ENCODE measurements at places on chromosomes 1 and 21. TPM values are rescaled to one million over a fixed set of nuclear protein-coding genes. Genes with fewer than 3 reads are reported as not detected.

SMCP gene
- total RNA-seq, result not detected

DNA sequence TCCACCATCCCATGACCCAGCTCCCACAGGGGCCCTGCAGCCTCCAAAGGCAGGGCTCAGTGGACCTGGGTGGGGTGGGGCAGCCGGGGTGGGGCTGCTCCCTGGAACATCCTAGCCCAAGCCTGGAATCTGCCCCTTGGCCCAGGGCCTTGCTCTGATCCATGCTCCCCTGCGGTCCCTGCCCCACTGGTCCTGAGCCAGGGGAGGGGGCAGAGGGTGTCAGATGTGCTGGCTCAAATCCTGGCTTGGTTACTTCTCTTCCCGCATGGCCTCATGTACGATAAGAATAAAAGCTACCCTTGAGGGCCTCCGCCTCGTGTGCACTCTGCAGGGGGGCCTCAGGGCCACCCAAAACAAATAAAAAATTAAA lies 819 bp downstream of the SLC25A34 start:
- DNase-seq, result no peak

DNA sequence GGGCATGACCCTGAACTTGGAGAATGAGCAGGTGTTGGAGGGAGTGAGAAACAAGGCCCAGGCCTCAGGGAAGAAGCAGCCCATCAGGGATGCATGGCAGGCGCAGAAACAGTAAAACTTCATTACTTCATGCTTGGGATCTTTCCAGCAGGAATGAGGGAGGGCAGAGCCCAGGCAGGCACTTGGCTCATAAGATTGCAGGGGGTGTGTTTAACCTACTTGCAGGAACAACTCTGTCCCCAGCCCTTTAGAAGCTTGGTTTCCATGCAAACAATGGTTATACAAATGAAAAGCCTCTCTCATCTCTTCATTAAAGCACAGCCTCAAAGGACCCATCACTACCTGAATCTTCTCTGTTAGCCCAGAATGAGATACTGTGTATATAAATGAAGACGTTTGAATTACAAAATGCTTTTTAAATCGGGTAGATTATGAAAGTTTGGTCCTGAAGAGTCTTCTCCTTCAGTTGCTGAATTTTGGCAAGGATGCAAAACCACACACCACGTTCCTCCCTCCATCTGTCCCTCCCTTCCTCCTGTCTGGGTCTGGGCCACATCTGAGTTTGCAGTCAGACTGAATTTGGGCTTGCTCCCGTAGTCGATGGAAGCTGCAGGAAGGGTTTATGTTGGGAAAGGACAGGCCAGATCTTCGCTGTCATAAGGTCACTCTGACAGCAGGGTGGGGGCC lies 154.4 kb upstream of the KLHDC7A start:
- DNase-seq, result no peak

- DNase-seq, result peak; percentile 76
These were observed 26.6 kb downstream of the DIPK1A start for GRCh38 chr1:92934395-92935378.

DNA sequence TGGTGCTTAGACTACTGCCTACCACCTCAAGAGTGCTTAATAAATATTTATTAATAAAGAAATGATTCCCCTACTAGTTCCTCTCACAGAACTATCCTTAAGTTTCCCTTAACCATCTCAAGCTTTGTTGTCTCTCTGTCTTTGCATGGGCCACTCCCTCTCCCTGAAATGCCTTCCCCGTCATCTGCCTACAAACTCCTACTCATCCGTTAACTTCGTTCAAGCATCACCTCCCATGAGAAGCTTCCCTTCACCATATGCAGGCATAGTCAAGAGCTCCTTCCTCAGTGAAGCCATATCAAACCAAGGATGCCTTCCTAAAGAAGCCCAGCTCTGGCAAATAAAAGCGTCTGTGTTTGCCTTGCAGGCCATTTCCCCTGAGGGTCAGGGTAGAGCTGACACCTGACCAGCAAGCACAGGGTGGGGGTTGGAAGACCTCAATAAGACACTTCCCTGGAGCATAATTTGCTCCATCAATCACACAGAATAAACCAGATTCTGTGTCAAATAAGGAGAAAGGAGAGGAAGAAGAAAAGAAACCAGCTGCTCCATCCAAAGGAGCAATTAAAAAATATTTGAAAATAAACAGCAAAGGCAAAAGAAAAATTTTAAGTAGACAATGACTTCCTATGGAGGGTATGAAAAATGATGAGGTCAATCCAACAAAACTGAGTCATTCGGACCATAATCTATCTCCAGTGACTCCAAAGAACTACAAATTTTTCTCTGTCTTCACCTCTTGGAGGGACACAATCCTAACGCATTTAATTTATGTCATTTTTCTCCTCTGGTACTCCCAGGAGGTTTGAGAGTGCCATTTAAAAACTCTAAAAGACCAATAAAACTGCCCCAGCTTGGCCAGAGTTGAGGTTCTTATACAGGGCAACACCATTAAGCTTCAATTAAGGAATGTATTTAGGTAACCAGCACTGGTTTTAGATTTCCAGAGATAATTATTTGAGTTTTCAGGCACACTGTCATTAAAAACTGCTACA lies 303.6 kb downstream of the KCNH1 start:
- DNase-seq, result no peak

GRCh38 chr1:56821462-56821797 lies 2.2 kb upstream of the FYB2 start:
- peak; percentile 50 for DNase-seq

DNA sequence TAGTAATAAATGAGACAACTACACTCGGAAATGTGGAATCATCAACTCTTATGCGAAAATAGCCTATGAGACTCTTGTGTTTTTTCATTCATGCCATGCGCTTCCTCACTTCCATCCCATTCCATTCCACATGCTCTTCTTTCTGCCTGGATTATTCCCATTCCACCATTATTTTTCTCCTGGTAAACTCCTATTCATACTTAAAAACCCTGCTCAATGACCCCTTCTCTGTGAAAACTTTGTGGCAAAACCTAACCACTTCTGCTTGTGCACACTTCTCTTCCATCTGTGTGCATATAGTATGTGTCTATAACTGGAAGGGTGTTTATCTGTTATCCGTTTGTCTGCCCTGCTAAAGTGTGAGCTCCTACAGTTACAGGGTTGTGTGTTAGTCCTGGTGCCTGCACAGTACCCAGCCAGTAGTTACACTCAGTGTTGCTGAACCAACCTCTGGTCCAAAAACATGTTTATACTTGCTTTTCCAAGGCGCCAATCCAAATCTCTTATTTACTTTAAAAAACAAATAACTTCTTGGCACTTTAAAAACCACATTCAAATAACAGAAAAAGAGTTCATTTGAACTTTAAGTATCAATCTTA lies 10.7 kb downstream of the EPHX1 start:
- DNase-seq, result no peak

SYCP1 gene
- total RNA-seq, result not detected

TIE1 gene
- total RNA-seq, result 3.3 TPM

RNF187 gene
- total RNA-seq, result 14.0 TPM

DNA sequence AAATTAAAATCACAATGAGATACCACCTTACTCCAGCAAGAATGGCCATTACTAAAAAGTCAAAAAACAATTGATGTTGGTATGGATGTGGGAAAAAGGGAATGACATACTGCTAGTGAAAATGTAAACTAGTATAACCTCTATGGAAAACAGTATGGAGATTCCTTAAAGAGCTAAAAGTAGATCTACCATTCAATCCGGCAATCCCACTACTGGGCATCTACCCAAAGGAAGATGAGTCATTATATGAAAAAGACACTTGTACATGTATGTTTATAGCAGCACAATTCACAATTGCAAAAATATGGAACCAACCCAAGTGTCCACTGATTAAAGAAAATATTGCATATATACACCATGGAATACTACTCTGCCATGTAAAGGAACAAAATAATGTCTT lies 37.2 kb downstream of the SUSD4 start:
- DNase-seq, result peak; percentile 59

DNA sequence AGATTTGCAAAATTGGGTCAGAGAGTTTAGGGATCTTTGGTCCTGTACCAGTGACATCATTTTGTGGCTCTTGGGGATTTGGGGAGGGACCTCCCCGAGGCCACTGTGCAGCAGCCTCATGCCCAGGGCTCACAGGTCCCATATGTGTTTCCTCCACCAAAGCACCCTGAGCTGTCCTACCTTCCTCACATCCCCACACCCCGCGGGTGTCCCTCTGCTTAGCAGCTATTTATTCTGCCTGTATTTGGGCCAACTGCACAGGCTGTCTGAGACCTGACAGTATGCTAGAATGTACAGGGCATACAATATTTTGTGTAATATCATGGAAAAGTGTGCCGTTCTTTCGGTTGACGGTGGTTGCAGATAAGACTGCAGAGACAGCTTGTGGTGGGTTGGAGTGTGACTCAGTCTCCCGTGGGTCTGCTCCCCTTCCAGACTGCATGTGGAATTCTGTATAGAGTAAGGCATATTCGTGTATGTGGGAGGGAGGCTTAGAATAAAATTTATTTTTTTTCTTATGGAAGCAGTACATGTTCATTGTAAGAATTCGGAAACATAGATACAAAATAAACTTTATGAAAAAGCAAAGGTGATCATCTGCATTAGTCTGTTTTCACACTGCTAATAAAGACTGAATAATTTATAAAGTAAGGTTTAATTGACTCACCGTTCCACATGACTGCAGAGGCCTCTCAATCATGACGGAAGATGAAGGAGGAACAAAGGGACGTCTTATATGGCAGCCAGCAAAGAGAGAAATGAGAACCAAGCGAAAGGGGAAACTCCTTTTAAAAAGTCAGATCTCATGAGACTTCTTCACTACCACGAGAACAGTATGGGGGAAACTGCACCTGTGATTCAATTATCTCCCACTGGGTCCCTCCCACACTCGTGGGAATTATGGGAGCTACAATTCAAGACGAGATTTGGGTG lies 84.4 kb downstream of the ADARB1 start:
- DNase-seq, result no peak

DNA sequence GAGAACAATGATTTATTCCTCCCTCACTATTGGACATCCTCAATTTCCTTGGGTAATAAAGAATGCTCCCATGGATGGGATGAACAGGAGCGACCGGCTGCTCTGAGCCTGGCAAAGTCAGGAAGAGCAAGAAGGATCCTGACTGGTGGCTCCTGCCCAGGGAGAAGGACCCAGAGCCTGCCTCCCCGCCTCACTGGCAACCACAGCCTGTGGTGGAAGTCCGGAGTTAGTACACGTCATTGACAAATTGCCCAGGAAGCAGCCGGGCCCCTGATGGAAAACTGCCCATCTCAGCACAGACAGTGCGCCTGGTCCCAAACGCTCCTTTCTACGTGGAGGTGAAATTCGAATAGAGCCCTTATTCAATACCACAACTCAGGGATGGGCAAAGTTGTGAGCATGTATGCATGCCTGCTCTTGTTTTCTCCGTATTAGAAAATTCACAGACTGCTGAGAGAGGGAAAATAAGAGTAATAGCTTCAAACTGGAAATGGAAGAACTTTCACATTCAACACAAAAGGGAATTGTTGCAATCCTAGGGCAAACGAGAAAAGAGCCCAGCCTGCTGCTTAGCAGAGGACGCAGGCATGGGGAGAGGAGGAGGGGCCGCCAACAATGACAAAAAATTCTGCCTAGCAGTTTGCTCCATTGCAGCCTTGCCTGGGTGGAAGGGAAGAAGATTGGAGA lies 397.1 kb upstream of the VAMP3 start:
- peak; percentile 15 for DNase-seq

- peak; percentile 18 for DNase-seq
These were observed 690.4 kb downstream of the USP25 start for GRCh38 chr21:16420031-16420724.

Data from IMR-90 (cell line).